ENCODE measurements at places on chromosomes 11 and 22.

GRCh38 chr11:62905296-62905695 lies 15.9 kb downstream of the CHRM1 start:
- no peak for DNase-seq

DNA sequence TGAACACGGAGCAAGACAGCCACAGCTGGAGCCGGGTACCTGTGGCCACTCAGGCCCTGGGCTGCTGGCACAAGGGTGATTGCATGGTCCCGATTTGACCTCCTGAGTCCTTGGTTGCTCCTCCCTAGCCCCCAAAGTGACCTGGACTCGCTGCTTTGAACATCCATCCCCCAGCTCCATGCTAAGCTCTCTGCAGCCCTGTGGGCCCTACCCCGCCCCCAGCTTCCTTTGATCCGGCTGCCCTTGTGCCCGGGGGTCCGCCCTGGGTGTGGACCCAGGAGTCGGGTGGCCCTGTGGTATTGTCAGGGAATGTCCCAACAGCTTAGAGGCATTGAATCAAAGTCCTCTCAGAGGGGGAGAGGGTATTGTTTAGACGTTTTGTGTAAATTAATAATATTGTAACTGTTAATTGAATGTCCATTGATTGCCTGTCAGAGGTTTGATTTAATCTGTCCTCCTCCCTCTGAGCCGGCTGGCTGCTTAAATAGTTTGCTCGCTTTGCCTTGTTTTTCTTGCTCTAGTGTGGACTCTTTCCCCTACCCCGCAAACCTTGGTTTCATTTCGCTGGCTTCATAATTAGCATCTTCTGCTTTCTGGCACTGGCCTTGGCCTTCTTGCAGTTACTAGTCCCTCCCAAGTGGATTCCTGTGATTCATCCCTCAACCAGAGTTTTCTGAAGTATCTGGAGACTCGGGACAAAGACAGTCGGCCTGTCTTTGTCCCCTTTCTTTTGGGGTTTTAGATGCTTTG lies 20.7 kb downstream of the GRIK4 start:
- DNase-seq = no peak

GRCh38 chr11:67437809-67438157 lies 301 bp upstream of the PTPRCAP start:
- DNase-seq = no peak

DNA sequence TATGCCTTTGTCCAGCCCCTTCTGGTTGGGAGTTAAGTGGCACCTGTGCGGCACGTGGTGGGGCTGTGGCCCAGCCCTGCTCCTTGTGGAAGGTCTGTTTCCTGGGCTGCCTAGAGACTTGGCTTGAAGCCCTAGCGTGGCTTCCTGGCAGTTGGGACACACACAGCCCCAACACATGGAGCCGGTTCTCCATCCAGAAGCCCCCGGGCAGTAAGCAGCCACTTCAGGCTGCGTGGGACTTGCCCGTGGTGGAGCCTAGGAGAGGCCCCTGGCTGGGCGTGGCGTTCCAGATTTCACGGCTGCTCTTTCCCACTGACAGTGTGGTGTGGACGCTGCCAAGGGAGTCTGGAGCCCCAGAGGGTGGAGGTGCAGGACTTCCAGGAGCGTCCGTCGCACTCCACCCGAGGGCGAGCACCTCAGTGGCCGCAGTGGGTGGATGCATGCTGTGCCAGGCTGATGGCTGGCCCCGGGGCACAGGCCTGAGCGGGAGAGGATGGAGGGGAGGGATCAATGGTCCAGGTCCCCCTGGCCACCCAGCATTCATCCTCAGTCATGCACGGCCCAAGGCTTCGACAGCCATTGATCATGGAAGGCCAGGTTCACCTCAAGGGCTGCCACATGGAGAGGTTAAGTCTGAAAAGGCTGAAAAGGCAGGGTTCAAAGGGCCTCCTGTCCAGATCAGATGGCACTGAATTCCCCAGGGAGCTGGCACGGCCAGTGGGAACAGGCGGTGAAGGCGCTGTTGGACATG lies 9.3 kb downstream of the CCND1 start:
- DNase-seq = no peak

DNA sequence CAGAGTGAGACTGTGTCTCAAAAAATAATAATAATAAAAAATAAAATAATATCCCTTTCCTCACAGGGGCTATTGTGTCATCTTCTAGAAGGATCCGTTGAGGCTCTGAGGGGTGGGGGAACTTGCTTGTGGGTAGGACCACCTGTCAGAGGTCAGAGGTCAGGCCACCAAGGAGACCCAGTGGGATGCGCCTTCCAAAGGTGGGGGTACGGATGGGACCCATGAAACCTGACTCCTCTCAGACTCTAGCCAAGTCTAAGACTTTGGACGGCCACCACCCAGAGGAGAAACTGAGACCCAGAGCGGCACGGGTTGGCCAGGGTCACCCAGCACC lies 367 bp upstream of the MMP11 start:
- no peak for DNase-seq

DNA sequence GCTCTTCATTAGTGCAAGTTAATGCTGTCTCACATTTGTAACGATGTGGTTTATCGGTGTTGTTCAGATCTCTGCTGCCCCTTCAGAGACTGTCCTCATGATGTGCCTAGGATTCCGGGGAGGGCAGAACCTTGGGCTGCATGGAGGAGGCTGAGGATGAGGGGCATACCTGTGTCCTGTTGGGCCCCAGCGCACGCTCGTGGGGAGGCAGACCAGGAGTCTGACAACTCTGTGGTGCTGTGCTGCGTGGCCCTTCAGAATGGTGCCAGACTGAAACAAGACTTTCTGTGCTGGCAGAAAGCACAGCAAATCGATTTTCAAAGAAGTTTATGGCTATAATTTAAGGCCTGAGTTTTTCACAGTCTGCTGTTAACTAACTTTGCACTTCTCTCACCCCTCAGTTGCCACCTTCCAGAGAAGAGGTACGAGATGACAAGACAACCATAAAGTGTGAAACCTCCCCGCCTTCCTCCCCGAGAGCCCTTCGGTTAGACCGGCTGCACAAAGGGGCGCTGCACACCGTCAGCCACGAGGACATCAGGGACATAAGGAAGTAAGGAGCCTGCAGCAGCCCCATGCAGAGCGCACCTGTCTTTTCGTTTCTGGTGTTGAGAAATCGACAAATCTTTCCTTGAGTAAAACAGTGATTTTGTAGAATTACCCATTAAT lies 44.3 kb upstream of the CTTN start:
- no peak for DNase-seq

DNA sequence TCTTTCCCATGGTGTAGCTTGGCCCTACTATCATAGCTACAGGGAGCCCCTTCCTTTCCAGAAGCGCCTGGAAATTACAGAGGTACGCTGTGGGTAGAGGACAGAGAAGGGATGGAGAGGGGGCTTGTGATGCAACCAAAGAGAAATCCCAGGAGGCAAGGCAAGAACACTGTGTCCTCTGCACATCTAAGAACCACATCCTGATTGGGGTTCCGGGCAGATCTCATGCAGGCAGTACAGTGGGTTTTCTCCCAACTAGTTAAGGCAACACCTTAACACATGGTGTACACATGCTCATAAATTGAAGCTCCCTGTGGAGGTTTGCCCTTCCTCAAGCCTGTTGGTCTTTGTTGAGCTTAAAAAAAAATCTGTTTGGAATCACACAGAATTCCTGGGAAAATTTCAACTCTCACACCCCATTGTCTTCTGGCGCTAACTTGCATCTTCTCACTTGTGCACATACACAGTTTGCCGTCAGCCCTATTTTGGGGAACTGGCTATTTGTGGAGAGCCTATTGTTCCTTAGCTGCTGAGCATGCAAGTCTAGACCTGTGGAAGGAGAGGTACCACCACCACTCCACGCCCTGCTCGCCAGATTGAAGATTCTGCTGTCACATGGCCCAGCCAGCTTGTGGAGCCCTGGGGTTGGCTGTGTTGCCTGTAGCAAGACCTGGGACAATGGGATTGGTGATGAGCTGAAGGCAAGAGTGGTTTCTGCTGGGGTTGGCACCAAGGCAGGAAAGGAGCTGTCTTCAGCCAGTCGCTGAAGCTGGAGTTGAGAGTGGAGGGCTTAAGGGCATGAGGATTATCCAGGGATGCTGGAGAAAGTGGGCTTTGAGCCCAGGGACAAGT lies 52.4 kb downstream of the ALX4 start:
- DNase-seq = no peak

DNA sequence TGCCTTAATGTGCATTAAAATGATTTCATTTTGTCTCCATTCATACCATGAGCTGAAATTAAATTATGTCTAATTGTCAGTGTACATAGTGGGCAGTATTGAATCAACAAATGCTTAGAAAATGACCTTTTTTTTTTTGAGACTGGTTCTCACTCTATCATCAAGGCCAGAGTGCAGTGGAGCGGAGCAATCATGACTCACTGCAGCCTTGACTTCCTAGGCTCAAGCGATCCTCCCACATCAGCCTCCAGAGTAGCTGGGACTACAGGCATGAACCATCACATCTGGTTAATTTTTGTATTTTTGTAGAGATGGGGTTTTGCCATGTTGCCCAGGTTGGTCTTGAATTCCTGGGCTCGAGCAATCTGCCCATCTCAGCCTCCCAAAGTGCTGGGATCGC lies 117.0 kb upstream of the BLID start:
- DNase-seq = no peak

Measured in HEK293T (cell line).